Hematopoietic multipotent progenitor cell (in vitro differentiated cells): ENCODE measurements at places on chromosomes 13 and 19. TPM values are rescaled to one million over a fixed set of nuclear protein-coding genes. Genes with fewer than 3 reads are reported as not detected.

DNA sequence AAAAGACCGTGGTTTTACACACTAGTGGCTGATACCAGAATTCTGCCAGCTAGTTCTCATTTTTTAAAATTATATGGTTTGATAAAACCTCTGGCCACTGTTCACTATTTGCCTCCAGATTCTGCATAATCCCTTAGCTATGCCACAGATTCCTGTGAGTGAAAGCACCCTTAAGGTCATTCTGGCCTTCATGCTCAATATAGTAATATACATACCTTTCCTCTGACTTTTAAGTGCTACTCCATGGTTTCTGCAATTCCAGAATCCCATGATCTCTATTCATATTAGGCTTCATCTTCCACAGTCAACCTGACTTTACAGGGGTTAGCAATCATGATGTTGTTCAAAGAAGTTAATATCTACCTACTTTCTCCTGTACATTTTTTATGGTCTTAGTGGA, 274.1 kb upstream of the EDNRB start:
- no peak for DNase-seq

GRCh38 chr13:113654591-113655345, 3.2 kb downstream of the ATP4B start:
- DNase-seq = no peak

DNA sequence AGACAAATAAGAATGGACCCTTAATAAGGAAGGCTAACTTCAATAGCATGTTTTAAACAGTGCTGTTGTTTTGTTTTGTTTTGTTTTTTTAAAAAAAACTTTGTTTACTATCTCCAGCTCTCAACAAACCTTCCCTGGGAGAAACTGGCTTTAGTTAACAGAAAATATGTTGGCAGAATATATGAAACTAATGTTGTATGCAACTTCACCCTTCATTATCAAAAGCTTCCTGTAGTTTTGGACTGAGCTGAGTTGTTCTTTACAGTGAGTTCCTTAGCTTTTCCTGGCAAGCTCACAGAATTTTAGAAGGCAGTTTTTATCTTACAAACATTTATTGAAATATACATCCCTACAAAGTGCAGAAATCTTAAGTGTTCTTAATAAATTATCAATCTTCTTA, 2480.7 kb upstream of the PCDH20 start:
- DNase-seq = no peak

DNA sequence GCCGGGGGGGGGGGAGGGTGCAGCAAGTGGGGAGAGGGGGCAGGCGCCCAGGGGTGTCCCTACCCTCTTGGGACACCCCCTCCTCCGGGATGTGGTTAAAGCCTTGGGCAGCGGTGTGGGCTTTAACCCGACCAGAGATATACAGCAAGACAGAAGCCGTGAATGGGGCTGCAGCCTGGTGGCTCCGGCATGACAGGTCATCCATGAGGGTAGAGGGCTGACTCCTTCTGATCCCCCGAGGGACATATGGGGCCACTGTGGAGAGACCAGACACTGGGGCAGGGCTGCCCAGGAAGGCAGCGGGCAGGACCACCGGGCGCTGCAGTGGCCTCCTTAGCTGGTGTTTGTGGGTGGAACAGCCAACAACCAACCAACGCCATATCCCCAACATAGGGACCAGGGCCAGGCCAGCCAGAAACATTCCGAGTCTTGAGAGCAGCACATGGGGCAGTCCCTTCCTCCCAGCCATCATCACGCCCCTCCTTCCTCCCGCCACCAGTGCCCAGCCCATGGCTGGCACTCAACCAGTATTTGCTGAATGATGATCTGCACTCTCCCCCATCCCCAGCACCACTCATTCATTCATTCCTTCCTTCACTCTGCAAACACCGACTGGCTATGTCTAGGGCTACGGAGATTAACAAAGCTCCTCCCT, 18.2 kb downstream of the ELAVL1 start:
- DNase-seq = no peak

DNA sequence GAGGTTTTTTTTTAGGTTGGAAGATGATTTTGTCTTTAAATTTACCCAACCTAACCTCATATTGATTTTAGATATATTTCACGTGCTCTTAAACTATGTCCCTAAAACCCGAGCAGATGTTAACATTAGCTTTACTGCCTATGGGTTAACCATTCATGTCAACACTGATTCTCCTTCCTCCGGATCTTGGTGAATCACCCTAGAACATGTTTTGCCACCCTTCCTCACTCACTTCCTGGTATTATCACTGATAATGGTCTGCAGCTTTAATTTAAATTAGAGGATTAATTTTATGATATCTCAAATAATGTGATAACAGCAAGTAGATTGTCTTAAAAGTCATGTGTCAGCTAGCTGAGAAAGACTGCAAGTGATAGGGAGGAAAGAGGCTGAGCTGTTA, 31.9 kb downstream of the HTR2A start:
- no peak for DNase-seq

DNA sequence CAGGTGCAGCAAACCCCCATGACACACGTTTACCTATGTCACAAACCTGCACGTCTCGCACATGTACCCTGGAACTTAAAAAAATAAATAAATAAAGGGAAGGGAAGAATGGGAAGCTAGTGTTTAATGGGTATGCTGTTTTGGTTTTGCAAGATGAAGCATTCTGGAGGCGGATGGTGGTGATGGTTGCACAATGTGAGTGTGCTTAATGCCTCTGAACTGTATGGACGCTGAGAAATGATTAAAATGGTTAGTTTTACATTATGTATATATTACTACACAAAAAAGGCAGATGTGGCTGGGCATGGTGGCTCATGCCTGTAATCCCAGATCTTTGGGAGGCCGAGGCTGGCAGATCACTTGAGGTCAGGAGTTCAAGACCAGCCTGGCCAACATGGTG, 17.8 kb downstream of the NFILZ start:
- DNase-seq = no peak

GRCh38 chr13:42181381-42181953, 90.5 kb upstream of the AKAP11 start:
- no peak for DNase-seq

- DNase-seq = no peak
These were observed 33.2 kb downstream of the UNC13A start for GRCh38 chr19:17654993-17655392.

- DNase-seq = no peak
These were observed 67.1 kb downstream of the STARD13 start for GRCh38 chr13:33218426-33218825.

DNA sequence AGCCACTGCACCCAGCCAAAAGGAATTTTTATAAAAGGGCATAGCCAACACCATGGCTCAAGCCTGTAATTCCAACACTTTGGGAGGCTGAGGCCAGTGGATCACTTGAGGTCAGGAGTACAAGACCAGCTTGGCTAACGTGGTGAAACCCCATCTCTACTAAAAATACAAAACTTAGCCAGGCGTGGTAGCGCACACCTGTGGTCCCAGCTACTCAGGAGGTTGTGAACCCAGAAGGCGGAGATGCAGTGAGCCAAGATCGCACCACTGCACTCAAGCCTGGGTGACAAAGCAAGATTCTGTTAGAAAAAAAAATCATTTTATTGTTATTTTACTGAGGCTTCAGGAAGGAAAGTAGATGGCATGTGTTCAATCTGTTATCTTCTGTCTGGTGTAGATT, 31.3 kb upstream of the FOXO1 start:
- no peak for DNase-seq

- DNase-seq = no peak
These were observed 65.0 kb downstream of the TBC1D4 start for GRCh38 chr13:75417012-75417384.

DNA sequence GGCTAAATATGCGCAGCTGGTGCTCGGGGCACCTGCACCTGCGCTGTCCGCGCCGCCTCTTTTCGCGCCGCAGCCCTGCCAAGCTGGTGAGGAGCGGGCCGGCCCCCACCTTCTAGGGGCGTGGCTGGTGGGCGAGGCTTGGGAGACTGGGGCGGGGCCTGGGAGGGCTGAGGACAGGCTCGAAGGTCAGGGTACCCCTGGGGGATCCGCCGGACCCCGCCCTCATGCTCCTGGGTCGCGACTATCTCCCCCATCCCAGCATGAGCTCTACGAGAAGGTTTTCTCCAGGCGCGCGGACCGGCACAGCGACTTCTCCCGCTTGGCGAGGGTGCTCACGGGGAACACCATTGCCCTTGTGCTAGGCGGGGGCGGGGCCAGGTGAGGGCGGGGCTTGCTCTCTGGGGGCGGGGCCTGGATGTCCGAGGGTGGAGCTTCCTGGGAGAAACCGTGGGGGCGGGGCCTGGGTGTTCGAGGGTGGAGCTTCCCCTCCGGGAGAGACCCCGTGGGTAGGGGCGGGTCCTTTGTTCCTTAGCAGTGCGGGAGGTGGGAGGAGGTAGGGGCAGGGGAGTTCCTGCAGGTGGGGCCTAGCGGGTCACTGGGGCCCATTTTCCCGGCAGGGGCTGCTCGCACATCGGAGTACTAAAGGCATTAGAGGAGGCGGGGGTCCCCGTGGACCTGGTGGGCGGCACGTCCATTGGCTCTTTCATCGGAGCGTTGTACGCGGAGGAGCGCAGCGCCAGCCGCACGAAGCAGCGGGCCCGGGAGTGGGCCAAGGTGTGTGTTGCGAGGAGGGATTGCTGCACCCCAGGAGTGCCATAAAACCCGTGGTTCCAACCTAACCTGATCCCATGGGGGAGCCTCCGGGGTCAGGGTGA, 19.7 kb downstream of the PNPLA6 start:
- no peak for DNase-seq

DNA sequence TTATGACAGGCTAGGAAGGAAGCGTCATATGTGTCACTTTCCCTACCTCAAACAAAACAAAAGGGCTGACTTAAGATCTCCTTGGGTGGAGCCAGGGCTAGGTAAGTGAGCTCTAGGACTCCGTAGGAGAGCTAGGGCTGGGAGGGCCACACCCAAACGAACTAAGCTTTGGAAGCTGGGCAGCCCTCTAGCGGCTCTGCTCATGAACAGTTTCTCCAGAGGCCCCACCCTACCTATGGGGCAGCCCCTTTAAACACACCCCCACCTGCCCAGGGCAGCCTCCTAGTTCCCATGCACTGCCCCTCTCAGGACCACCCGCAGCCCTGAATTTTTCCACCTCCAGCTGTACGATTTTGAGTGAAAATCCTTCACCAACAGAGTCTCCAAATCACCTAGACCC, 3.5 kb downstream of the PEG3 start:
- peak; percentile 57 for DNase-seq

DNA sequence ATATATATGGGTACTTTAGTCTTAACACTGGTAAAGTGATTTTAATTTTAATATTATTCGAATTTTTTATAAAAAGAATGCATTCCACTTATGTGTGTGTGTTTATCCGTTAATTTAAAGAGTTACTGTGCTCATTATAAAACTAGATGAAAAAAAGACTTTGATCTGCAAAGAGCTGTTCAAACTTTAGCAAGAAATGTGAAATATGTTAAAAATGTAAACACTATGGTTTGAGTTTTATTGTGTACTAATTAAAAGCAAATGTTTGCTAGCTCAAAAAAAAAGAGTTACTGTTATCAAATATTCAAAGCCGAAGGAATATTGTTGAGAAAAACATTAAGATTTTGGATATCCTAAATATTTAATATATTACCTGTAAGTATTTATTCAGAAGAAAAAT, 34.5 kb downstream of the UFM1 start:
- no peak for DNase-seq

- DNase-seq = no peak
These were observed 338.0 kb downstream of the EFNB2 start for GRCh38 chr13:106197496-106197895.

GRCh38 chr13:113664751-113665596, 2.0 kb upstream of the GRK1 start:
- DNase-seq = no peak

GRCh38 chr19:11019262-11019661, 58.4 kb downstream of the SMARCA4 start:
- no peak for DNase-seq

DNA sequence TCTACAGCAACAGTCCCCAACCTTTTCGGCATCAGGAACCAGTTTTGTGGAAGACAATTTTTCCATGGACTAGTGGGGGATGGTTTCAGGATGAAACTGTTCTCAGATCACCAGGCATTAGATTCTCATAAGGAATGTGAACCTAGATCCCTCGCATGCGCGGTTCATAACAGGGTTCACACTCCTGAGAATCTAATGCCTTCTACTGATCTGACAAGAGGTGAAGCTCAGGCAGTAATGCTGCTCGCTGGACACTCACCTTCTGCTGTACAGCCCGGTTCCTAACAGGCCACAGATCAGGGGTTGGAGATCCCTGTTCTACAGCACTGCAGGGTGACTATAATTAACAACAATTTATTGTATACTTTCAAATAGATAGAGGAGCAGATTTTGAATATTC, 21.9 kb downstream of the USP12 start:
- DNase-seq = no peak

DNA sequence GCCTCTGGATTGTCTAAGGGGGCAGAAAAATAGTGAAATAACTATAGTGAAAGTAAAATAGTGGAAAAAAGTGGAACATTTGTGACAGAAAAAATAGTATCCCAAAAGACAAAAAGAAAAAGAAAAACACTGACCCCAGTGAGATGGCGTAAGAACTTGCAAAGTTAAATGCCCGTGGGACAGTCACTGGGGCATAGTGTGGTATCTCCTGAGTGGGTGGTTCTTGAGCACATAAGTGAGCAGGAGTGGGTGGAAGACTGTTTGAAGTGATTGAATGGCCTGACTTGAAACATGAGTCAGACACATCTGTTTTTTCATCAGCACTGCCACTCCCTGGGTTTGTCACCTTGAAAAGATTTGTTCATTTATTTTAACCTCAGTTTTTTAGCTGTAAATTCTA, 2.5 kb downstream of the ZNF430 start:
- no peak for DNase-seq

DNA sequence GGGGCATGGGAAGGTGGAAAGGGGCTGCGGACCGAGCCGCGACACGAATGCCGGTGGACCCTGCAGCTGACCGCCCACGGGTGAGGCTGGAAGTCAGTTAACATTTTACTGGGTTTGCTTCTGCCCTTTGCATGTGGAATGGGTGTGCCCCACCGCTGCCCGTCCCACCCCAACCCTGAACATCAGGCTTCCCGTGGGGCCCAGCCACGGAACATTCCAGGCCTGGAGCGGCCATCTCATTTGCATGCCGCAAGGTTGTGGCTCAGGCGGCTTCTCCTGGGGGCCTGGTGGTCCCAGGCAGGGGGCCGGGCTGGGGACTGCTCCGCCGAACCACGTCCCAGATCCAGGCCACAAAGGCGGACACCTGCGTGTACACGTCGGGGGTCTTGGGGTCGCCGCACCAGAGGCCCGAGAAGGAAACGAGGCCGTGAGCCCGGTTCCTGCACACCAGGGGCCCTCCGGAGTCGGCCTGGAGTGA, 9.3 kb downstream of the FSTL3 start:
- DNase-seq = no peak

Gene ACP4
- not detected for total RNA-seq

Gene BORCS8
- 17.2 TPM for total RNA-seq

Gene ZNF737
- 11.8 TPM for total RNA-seq

Gene ITGBL1
- total RNA-seq = not detected

Gene FCGBP
- total RNA-seq = 0.27 TPM

Gene NCCRP1
- under 0.01 TPM for total RNA-seq

Gene NALCN
- total RNA-seq = not detected

Gene CEACAM20
- not detected for total RNA-seq

Gene ZNF225
- 1.9 TPM for total RNA-seq

Gene FCHO1
- 41.7 TPM for total RNA-seq

Gene PEX11G
- total RNA-seq = 4.8 TPM

Gene LILRA1
- total RNA-seq = 2.7 TPM

Gene ZNF442
- total RNA-seq = 1.1 TPM
